Central memory CD8-positive, alpha-beta T cell (primary cell): ENCODE measurements at places on chromosomes 1 and 21.
A peak's percentile ranks its signal among the peaks of the same experiment; 100 is the strongest.

DNA sequence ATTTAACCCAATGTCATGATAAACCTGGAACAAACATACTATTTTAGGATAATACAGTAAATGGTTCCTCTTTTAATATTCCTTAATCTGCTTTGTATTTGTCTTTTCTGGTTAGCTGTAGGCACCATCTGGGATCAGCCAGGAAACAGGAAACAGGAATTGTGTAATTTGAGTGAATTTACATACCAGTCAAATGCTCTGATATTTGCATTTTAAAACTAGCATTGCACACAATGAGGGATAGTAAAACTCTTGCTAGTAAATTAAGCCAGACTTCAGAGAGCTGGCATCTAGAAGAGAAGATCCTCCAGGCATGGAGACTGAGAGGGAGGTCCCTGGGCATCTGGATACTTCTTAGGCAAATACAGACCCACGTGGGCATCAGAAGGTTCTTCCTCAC is 103.5 kb downstream of the HMCN1 start:
- no peaks in the 10 kb centered on the region for H3K36me3 ChIP-seq
- no peak overlapping the region for H3K4me3 ChIP-seq
- H3K27ac ChIP-seq: no peak overlapping the region
- H3K4me1 ChIP-seq: no peaks in the 10 kb centered on the region
- DNase-seq: no peak
- H3K27me3 ChIP-seq: no peaks in the 10 kb centered on the region

DNA sequence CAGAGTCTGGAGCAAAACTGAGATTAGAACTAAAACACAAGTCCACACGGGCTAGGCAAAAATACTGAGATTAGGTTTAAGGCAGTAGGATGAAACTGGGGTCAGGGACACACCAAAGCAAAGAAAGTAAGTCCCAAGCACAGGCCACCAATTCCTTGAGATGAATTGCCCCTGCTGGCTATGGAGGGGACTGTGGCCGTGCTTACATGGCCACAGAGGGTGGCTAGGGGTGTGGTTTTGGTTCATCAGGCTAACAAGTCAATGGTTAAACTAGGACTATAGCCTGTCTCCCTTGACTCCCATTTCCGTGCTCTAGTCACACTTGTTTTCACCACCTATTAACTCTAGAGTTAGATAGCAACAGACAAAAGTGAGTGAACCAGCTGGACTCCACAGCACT is 394.8 kb downstream of the PBX1 start:
- no peaks in the 10 kb centered on the region for H3K4me1 ChIP-seq
- no peak overlapping the region for H3K27ac ChIP-seq
- no peaks in the 10 kb centered on the region for H3K27me3 ChIP-seq
- H3K4me3 ChIP-seq: no peak overlapping the region
- no peak for DNase-seq
- H3K36me3 ChIP-seq: no peaks in the 10 kb centered on the region

DNA sequence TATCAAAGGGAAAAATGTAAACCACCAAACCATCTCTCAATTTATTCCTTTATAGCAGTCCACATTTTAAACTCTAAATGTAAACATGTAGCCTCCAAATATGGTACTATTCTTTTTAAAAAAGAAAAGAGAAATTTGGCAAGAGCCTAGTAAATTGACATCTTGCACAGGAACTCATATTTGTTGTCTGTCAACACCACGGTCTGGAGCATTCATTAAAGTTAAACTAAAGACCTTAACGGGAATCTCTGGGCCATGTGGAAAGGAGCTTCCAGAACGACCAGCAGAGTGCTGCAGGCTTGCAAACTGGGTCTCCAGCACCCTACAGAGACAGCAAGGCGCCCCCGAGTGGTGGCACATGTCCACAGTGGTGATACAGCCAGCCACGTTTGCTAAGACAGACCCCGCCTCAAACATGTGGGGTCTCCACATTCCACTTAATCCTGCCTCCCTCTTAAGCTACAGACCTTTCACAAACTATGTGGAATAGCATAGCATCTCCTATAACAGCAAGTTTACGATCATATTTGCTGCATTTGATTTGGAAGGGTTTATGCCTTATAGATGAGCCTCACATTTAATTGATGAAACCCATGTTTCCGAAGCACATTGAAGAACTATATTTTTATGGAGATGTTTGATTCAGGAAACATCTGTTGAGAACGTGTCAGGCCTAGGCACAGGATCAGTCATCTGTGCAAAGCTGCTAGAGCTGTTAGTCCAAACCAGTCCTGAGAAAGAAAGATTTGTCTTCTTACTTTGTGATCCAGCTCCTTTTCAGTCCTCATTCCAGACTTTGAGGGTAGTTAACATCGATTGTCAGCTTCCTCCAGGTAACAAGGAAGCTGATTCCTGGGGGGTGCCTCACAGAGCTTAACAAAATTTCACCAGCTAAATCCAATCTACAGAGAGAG is 96.4 kb upstream of the BACE2 start:
- H3K4me3 ChIP-seq: no peak overlapping the region
- no peaks in the 10 kb centered on the region for H3K36me3 ChIP-seq
- H3K27ac ChIP-seq: no peak overlapping the region
- no peak for DNase-seq
- peaks cover 20% of the 10 kb centered on the region for H3K27me3 ChIP-seq
- H3K4me1 ChIP-seq: peaks cover 6% of the 10 kb centered on the region

DNA sequence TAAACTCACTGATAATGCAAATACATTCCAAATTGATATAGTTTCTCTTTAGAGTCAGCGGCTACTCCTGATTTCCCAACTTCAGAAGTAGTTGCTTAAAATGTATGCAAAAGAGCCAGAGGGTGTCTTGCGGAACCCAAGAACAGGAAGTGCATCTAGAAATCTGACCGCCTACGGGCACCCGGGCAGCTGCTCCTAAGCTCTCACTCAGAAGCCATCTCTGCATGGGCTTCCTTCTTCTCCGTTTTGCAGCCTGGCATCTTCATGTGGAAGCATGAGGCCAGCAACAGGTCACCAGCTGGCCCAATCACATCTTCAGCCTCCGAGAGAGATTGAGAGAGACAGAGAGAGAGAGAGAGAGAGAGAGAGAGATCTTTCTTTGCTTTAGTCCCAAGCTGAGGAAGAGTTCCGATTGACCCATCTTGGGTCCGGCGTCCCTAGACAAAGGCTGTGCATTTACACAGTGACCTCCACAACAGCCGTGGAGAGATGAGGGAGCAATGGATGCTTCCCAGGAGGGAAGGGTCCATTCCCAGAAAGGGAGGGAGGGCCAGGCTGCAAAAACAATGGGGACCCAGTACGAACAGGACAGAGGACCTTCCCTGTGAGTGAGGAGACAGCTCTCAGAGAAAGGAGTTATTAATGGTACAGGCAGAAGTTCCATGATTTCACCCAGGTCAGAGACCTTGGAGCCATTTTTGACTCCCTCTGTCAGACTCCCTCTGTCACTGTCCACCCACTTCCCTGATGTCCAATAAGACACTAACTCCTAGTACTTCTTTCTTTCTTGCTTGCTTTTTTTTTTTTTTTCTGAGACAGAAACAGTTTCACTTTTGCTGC is 28.2 kb upstream of the SLC30A1 start:
- no peaks in the 10 kb centered on the region for H3K36me3 ChIP-seq
- H3K27me3 ChIP-seq: peaks cover 29% of the 10 kb centered on the region
- no peak for DNase-seq
- peak overlapping the region; percentile 63 for H3K4me3 ChIP-seq
- no peak overlapping the region for H3K27ac ChIP-seq
- peaks cover 16% of the 10 kb centered on the region for H3K4me1 ChIP-seq

DNA sequence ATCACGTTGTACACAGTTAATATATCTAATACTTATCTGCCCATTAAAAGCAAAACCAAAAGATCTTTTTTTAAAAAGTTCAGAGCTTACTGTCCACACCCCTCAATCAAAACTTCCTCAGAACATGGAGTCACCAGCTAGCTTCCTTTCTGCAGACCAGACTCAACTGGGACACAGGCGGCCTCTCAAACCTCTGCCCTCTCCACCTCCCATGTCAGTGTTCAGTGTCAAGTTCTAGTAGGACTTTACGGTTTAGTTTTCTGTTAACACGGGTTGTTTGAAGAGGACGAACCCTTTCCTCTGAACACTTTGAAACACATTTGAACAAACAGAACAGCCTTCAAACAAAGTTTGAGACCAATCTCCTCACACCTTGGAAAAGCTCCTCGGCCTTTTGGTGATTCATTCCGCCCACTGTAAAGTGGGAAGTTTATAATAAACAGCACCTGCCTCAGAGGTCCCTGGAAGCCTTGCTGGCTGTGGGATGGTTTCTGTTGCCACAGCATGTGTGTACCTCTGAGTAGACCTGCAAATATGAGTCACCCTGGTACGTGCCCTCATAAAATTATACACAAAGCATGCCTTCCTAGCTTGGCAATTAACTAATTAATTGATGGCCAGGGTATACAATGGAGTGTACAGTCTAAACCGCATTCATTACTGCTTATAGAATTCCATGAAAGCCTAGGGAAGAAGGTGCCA is 48.4 kb upstream of the SIPA1L2 start:
- H3K27me3 ChIP-seq: peaks cover 62% of the 10 kb centered on the region
- no peak overlapping the region for H3K27ac ChIP-seq
- H3K4me3 ChIP-seq: no peak overlapping the region
- DNase-seq: no peak
- no peaks in the 10 kb centered on the region for H3K36me3 ChIP-seq

DNA sequence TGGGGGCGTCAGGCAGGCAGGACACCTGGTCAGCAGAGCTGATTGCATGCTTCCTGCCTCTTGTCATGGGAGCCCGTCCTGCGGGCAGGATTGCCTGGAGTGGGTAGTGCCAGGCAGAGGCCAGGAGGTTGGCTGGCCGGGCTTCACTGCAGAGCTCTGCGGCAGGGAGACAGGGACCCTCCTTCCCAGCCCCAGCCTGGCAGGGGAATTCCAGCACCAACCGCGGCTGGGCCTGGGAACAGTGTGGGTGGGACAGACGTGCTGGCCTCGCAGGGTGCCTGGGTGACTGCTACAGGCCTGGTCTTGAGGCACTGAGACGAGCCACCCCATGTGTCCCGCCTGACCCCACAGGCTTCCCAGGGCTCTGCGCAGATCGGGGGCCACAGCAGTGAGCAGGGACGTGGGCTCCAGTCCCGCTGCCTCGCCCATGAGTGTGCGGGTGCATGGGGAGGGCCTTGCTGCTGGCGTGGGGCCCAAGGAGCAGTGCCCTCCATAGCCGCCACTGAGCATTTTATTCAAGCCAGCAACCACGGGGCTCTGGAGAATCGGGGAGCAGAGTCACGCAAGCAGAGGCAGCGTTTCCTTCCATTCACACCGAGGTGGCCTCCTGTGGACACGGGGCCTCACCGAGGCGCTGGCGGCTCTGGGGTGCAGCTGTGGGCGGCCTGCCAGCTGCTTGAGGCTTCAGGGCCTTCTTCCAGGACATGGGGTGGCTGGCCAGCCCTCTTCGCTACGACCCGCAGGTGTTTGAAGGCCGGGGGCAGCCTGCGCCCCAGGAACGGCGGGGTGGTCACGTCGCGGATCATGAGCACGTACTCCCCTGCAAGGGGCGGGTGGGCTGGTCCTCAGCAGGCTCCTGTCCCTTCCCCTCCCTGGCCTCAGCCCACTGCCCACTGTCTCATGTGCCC is 70.3 kb downstream of the MORN1 start:
- H3K4me1 ChIP-seq: peaks cover 5% of the 10 kb centered on the region
- no peak for DNase-seq
- H3K27ac ChIP-seq: peak overlapping the region; percentile 46
